ENCODE measurements at places on chromosomes 6 and 20.
A peak's percentile ranks its signal among the peaks of the same experiment; 100 is the strongest.

- H3K4me1 ChIP-seq = no peaks in the 10 kb centered on the region
- no peaks in the 10 kb centered on the region for H3K27me3 ChIP-seq
- peak; percentile 14 for DNase-seq
- H3K36me3 ChIP-seq = no peaks in the 10 kb centered on the region
- no peak overlapping the region for H3K4me3 ChIP-seq
Observed at GRCh38 chr6:12186528-12186927, 103.6 kb upstream of the EDN1 start.

GRCh38 chr6:2959909-2960719 is 11.3 kb downstream of the SERPINB6 start:
- no peak overlapping the region for H3K27ac ChIP-seq
- no peak for DNase-seq
- H3K4me1 ChIP-seq = peaks cover 28% of the 10 kb centered on the region
- peaks cover 27% of the 10 kb centered on the region for H3K36me3 ChIP-seq

DNA sequence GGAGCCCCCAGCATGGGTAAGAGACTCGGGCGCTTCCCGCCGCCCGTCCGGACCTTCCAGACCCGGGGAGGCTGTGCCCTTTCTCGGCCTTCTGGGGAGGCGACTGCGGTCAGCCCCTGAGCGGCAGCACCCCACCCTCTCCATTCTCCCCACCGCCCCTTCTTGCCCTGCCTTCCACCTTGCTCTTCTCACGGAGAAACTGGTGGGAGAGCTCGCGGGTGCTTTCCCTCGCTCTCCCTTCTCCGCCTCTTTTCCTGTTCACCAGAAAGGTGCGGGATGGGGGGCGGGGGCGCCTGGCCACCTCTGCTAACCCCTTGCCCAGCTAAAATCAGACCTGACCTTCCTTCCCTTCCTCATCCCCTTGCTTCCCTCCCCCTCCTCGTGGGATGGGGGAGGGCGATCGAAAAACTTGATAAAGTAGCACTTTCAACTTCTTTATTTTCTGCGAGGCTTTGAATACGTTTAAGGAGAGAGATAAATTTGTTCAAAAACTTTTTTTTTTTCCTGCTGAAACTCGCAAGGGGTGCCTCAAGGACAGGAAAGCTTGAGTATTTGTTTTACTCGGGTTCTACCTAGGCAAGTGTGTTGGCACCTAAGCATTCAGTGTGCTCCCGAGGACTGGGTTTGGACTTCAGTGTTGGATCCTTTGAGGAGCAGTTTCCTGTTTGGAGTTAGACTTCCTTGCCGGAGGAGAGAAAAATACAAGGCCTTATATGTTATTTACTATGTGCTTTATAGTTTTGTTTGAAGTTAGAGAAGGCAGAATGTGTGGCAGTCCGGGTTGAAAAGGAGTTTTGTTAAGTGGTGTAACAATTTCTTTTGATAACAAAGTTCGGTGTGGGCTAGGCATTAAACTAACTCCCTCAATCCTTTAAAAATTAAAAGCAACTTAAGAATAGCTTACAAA is 897 bp downstream of the CD2AP start:
- H3K27me3 ChIP-seq = no peaks in the 10 kb centered on the region
- H3K4me1 ChIP-seq = peaks cover 3% of the 10 kb centered on the region
- peak overlapping the region; percentile 83 for H3K27ac ChIP-seq
- no peaks in the 10 kb centered on the region for H3K36me3 ChIP-seq

DNA sequence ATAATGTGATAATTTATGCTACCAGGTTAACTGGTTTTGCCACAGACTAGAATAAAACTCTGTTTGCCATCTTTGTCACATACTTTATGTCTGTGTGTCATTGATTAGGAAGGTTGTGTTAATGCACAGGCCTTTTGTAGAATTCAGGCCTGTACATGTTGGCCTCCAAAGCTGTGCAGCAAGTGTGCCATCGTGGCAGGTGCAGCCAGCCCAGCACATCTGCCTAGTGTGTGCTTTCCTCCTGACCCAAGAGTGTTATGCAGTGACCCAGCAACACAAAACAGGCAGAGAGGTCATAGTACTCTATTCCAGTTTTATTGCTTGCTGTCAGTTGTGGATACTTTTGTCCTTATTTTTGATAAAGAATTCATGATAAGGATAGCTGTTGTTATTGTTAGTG is 3.7 kb downstream of the MAP3K4 start:
- no peak overlapping the region for H3K4me3 ChIP-seq
- H3K4me1 ChIP-seq = peaks cover 3% of the 10 kb centered on the region
- DNase-seq = no peak

DNA sequence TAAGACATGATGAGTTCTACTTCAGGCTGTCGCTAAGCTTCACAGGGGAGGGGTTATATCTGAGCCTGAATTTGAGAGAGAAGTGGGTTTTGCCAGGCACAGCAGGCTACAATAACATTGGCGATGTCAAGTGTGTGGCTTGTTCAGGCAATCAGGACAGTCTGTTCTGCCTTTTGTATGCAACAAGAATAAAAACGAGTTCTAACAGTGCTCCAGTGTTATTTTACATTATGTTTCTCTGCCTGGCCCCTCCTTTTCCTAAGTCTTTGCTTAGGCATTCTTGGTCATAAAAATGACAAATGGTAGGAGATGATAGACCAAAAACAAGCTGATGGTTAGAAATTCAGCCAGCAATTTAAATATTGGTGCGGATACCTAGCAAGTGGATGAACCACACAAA is 26.8 kb downstream of the PAQR8 start:
- no peaks in the 10 kb centered on the region for H3K36me3 ChIP-seq
- DNase-seq = no peak
- H3K27me3 ChIP-seq = no peaks in the 10 kb centered on the region

GRCh38 chr6:149213829-149214228 is 103.7 kb upstream of the TAB2 start:
- peaks cover 21% of the 10 kb centered on the region for H3K4me1 ChIP-seq
- peak overlapping the region; percentile 85 for H3K27ac ChIP-seq
- no peak for DNase-seq

DNA sequence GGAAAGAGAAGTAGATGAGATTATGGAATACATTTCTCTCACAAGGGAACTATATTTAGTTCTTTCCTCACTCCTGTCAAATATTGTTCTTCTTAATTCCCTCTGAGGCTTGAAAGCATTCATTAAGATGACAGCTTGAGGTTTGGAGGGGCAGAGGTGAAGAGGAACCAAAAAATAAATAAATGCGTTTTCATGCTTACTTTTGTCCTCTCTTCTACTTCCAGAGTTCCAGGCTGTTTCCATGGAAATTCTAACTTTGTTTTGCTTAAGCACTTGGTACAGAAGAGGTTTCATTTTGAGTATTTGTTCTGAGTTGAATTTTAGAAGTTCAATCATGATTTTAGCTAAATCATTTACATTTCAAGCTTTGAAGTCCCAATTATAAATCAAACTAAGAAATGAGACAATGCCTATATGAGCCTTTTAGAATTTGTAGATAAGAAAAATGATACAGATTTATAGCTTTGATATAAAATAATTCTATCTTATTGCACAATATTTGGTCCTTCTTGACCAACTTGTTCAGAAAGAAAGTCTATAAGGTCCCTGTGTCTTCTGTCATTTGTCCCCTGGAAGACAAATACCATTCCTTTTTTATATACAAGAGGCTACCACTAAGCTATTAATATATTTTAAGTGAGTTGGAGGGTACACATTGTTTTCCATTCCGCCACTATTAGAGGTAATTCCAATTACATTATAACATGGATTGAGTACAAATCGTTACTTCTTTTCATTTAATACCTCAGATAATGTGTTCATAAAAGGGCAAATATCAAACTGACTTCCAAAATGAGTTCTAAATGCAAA is 16.3 kb downstream of the RBM24 start:
- no peaks in the 10 kb centered on the region for H3K4me1 ChIP-seq
- H3K27me3 ChIP-seq = no peaks in the 10 kb centered on the region
- no peak overlapping the region for H3K4me3 ChIP-seq

- no peaks in the 10 kb centered on the region for H3K36me3 ChIP-seq
- H3K4me1 ChIP-seq = no peaks in the 10 kb centered on the region
- no peaks in the 10 kb centered on the region for H3K27me3 ChIP-seq
- H3K27ac ChIP-seq = no peak overlapping the region
Observed at GRCh38 chr6:46254331-46254730, 83.6 kb upstream of the ENPP5 start.

DNA sequence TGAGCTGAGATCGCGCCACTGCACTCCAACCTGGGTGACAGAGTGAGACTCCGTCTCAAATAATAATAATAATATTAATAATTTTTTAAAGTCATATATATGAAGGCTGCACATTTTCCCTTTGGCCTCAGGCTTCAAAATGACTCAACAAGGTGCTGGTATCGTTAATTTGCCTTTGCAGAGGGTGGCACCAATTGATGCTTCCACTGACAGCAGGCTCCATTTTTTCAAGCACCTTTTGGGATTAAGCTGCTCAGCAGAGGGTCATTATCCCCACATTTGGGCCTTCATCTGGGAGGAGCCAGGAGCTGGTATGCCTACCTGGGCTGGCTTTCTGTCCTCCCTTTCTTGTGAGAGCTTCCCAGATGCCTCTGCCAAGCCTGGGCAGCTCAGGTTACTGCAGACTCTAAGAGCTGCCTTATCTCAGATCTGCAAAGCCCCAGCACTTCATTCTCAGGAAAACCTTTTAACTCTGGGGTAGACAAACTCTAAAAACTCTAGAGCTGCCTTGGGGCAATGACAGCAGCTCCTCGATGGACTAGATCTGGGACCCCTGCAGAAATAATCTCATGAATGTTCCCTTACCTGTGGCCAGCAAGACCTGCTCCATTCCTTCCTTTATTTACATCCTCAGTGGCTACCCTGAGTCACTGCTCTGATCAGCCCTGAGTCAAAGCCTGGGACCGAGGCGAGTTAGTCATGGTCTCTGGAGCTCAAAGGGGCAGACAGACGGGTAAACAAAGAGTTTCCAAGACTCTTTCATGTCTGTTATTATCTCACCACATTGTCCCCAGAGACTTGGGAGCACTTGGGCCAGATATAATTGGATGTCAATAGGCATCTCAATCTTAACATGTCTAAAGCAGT is 80.0 kb upstream of the EYA2 start:
- no peak overlapping the region for H3K27ac ChIP-seq
- peaks cover 9% of the 10 kb centered on the region for H3K4me1 ChIP-seq
- H3K27me3 ChIP-seq = peaks cover 4% of the 10 kb centered on the region
- no peak overlapping the region for H3K4me3 ChIP-seq

- H3K36me3 ChIP-seq = no peaks in the 10 kb centered on the region
- no peak overlapping the region for H3K27ac ChIP-seq
- peaks cover 8% of the 10 kb centered on the region for H3K4me1 ChIP-seq
- no peaks in the 10 kb centered on the region for H3K27me3 ChIP-seq
Observed at GRCh38 chr6:46175446-46175845, 4.7 kb upstream of the ENPP5 start.

GRCh38 chr6:14705841-14706377 is 540.0 kb upstream of the JARID2 start:
- no peak for DNase-seq
- H3K4me3 ChIP-seq = no peak overlapping the region
- no peaks in the 10 kb centered on the region for H3K36me3 ChIP-seq
- H3K4me1 ChIP-seq = peaks cover 4% of the 10 kb centered on the region
- no peaks in the 10 kb centered on the region for H3K27me3 ChIP-seq

DNA sequence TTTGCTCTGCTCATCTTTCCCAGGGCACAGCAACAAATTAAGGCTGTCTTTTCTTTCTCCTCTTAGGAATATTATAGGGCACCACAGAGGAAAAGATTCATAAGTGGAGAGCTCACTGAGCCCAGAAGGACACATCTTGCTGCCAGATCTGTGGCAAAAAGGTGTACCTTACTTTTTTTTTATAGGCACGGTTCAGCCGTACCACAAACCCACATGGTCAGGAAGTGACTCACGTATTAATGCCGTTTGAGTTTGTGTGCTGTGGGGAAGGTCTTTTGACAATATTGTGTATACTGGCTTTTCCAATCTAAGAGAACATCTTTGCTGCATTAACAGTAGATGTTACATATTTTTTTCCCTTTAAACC is 28.4 kb downstream of the PAQR8 start:
- H3K4me3 ChIP-seq = no peak overlapping the region
- no peaks in the 10 kb centered on the region for H3K36me3 ChIP-seq
- peaks cover 11% of the 10 kb centered on the region for H3K4me1 ChIP-seq
- no peak overlapping the region for H3K27ac ChIP-seq

DNA sequence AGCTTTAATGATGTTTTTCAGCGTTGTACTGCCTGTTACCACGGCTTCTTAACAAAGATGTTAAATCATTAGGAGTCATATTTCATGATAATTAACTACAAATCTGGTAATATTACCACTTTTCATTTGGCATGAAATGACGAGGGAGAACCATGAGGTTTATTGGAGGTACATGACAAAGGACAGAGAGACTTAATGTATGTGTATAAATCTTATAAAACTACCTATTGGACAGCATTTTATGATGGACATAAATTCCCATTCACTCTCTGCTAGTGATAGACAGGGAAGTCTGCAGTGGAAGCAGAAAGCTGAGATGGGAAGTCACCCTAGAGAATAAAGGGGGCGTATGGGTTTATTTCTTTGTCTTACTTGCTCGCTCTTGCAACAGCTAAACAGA is 949.9 kb upstream of the FLRT3 start:
- H3K27me3 ChIP-seq = no peaks in the 10 kb centered on the region
- no peak overlapping the region for H3K27ac ChIP-seq
- H3K36me3 ChIP-seq = no peaks in the 10 kb centered on the region
- no peaks in the 10 kb centered on the region for H3K4me1 ChIP-seq
- H3K4me3 ChIP-seq = no peak overlapping the region

- no peaks in the 10 kb centered on the region for H3K36me3 ChIP-seq
- H3K4me1 ChIP-seq = peaks cover 2% of the 10 kb centered on the region
- no peak overlapping the region for H3K27ac ChIP-seq
- no peaks in the 10 kb centered on the region for H3K27me3 ChIP-seq
- no peak overlapping the region for H3K4me3 ChIP-seq
Observed at GRCh38 chr20:36876473-36876833, 515 bp downstream of the TLDC2 start.

DNA sequence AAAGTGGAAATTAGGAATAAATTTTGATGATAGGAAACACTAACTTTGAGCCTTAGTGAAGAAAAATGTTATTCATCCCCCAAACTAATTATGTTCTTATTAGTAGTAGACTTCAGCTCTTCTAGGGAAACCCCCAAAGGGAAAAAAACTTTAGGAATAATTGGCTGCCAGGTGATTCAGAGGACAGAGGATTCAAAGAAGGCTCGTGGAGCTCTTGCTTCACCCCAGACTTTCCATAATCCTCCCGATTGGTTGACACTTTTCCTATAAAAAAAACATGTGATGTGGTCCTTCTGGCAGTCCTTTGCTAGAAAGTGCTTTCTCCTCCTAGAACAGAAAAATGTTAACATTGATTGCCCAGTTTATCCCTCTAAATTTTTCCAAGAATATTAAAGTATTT is 5.6 kb upstream of the CCDC170 start:
- no peak overlapping the region for H3K27ac ChIP-seq
- DNase-seq = no peak
- no peaks in the 10 kb centered on the region for H3K27me3 ChIP-seq
- H3K4me3 ChIP-seq = no peak overlapping the region
- H3K4me1 ChIP-seq = no peaks in the 10 kb centered on the region
